ENCODE measurements at places on chromosomes 11 and 22.

GRCh38 chr11:7639643-7640025 lies 33.7 kb downstream of the CYB5R2 start:
- DNase-seq, result no peak

GRCh38 chr22:21628386-21629254 lies 1.2 kb downstream of the YDJC start:
- no peak for DNase-seq

DNA sequence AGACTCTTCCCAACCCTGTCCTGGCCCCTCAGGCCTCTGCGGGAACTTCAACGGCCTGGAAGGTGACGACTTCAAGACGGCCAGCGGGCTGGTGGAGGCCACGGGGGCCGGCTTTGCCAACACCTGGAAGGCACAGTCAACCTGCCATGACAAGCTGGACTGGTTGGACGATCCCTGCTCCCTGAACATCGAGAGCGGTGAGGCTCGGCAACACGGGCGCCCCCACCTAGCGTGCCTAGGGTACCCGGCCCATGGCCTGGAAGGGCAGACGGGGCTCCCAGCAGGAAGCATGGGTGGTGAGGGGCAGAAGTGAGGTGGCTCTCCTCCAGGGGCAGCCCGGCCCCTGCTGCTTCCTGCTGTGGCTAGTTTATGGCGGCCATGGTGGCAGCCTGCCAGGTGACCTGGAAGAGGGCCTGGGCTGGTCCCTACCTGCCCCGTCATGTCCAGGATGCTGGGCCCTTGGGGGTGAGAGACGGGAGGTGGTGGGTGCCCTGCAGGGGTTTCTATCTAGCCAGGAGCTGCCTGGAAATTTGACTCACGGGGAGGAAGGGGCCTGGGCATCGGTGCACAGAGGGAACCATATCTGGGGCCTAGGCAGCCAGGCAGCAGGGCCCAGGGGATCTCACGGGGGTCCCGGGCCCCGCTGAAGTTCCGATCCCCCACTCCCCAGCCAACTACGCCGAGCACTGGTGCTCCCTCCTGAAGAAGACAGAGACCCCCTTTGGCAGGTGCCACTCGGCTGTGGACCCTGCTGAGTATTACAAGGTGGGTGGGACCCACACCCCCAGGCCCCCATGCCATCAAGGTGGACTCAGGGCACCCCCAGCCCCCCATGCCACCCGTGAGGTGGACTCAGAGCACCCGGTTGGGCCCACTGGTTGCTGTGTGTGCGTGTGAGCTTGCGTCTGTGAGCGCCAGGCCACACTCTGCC lies 9.2 kb downstream of the MUC2 start:
- DNase-seq, result no peak

DNA sequence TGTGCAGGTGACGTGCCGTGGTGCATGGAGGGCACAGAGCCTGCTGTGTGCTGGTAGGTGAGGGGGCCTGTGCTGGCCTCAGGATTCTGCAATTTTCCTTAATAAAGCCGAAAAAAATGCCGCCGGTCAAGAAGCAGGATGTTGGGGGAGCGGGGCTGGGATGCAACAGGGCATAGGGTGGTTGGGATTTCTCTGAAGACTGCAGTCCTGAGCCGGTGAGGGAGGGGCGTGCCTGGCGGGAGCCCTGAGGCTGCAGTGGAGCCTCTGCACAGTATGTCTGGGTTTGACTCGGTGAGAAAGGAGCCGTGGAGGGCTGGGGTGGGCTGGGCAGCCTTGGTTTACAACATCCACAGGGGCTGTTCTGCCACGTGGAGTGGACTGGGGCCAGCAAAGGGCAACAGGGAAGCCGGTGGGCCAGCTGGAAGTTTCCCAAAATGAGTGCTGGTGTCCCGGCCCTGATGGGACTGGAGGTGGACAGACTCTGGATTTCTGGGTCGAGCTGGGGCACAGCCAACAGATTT lies 1.3 kb downstream of the CDHR5 start:
- DNase-seq, result no peak

- DNase-seq, result peak; percentile 84
These were observed at the start of gene AP2A2 for GRCh38 chr11:925496-926301. Gene AP2A2, plus strand, starts transcription at chr11:925870. Its CDS starts 152 bp downstream, at chr11:926022.

DNA sequence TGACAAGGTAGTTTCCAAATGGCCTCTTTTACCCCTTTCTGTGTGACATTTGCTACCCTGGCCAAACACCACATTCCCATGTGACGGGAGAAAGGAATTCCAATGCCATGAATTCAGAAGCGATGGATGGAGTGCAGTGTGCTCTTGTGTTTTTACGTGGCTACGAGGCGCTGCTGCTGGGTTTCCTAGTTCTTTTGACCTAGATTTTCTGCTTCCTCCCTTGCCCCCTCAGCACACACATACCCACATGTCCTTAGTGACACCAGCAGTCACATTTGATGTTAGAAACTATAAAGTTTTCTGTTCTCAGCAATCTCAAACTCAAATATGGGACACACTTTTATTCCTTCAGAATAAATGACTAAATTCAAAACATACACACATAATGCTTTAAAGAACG lies 7.8 kb upstream of the TMA7B start:
- DNase-seq, result no peak

DNA sequence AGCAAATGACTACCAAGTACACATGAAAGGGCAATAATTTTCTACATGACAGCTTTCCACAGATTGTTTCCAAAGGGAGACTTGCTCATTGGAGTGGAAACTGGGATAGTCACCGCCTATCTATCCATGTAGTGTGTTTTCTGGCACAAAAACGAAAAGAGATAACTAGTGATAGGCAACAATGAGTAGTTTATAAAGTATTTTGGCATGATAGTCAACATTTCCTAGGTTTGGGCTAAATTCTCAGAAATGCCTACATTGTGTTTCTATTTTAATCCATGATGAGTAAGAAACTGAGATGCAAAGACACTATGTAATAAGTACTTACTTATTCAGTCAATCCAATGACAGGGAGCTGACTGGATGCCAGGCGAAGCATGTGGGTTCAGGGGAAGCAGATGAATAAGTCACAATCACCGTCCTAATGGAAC lies 1129.1 kb downstream of the DLG2 start:
- peak; percentile 32 for DNase-seq

- no peak for DNase-seq
These were observed 11.4 kb downstream of the DKK3 start for GRCh38 chr11:11997049-11997322.

DNA sequence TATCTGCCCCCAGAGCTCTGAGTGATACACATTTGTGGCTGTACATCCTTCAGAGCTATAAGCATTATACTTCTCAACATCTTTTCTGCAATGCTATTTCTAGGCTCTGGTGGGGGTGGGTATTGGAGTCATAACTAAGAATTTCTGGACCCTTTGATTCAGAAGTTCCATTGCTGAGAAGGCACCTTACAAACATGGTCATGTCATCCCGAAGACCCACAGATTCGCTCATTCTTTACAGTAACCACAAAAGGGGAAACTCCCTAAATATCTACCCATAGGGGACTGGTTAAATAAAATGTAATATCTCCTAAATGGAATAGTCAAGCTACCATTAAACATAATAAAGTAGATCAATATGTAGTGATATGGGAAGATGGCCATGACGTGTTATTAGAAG lies 98.8 kb downstream of the PRR5L start:
- no peak for DNase-seq

DNA sequence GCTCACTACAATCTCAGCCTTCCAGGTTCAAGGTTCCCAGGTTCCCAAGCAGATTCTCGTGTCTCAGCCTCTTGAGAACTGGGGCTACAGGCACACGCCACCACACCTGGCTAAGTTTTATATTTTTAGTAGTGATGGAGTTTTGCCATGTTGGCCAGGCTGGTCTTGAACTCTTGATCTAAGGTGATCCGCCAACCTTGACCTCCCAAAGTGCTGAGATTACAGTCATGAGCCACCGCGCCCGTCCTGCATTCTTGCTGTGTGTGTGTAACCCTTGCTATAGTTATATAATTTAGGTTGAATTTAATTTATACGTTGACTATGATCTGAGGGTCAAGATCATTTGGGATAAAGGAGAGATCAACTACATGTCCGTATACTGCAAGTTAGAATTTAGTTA lies 29.3 kb upstream of the ROBO3 start:
- no peak for DNase-seq

DNA sequence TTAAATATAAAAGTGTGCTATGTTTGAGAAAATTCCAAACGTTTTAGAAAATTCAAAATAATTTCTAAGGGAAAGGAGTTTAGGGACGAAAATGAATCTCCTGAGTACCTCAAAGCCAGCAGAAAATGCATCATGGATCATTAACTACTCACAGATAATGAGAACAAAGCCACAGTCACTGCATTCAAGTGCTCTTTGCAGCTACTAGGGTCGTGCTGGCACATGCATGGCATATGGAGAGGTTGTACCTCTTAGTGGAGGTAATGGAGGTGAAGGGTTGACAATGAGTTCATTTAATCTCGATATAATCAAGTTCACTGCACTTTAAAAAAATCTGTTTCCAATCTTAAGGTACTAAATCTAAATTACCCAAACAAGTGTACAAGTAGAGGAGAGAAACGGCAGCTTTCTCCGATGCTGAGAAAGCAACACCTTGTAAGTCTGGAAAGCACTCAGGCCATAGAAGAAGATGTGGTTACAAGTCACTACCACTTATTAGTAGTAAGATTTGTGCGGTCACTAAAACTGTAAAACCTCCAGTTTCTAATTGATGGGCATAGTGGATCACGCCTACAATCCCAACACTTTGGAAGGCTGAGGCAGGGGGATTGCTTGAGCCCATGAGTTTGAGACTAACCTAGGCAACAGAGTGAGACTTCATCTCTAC lies 261.1 kb upstream of the ANO3 start:
- DNase-seq, result no peak

DNA sequence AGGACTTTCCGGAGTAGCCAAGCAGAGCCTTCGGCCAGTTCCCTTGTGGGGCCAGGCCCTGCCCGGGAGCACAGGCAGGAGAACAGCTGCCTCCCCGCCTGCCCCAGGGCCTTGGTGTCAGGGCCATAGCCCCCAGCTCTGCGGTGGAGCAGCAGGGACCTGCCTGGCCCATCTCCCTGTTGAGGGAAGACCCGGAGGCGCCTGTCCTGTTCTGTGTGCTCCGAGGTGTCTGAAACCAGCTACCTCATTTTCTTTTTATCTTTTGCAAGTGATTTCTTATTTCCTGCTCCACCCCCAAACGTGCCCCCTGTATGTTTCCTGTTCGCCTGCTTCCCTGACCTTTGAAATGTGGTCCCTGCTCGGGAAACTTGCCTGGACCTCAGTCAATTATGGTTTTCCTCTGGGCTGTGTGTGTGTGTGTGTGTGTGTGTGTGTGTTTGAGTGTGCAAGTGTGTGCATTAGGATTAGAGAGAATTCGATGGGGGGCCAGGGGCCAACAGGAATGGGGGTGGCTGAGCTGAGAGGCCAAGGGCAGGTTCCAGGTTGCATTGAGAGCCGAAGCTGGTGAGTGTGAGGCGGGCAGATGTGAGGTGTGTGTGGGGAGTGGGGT lies 19.1 kb downstream of the LRP5 start:
- no peak for DNase-seq

- DNase-seq, result peak; percentile 82
These were observed 12.2 kb downstream of the OR8D1 start for GRCh38 chr11:124301548-124301947.

- DNase-seq, result no peak
These were observed 60.5 kb upstream of the FGF3 start for GRCh38 chr11:69879729-69880005.

DNA sequence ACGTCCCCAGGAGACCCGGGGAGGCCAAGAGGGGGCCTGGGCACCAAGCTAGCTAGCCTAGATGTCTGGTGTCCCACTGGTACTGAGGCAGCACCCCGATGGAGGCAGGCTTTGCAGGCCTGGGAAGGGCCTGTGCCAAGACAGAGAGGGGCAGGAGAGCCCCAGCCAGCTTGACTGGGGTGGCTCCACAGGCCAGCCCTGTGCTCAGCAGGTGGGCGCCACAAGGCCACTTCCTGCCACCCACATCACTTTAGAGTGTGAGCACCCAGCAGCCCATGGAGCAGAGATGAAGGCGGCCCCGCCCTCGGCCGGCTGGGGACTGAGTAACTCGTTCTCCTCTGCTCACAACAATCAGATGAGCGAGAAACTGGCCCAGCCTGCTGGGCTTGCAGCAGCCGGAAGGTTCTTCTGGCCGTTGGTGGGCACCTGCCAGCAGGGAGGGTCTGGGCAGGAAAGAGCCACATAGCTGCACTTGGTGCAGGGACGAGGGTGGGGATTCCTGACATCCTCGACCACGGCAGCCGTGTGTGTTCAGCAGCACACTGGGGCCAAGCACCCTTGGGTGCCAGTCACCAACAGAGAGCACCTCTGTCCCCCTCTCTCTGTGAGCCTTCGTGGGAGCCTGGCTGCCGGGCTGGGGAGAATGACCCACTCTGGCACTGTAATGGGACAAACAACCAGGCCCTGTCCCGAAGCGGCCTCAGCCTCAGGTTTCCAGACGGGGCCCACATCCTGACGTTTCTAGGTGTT lies 7.6 kb downstream of the OSBPL5 start:
- DNase-seq, result no peak

DNA sequence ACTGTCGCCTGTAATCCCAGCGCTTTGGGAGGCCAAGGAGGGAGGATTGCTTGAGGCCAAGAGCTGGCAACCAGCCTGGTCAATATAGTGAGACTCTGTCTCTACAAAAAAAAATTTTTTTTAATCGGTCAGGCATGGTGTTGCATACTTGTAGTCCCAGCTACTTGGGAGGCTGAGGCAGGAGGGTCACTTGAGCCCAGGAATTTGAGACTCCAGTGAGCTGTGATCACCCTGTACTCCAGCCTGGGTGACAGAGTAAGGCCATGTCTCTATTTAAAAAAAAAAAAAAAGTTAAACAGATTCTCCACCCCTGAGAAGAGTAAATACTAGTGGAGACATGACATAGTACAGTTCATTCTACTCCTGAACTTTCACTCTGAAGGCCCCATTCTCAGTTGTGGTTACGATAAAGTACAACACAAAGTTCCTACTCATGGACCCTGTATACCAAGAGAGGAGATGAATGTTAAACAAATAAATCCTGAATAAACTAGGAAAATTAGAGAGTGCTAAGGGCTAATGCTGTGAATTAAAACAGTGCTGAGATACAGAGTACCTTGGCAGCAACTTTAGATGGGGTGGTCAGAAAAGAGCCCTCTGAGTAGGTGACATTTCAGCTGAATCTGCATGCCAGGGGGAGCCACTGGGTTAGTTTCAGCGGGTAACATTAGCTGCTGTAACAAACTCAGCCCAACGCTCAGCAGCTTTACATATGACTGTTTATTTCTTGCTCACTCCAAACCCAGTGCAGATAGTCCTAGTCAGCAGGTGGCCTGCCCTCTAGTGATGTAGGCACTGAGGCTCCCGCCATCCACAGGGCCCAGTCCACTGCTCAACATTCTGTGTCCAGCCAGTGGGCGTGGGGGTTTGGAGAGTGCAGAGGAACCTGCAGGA lies 75.1 kb downstream of the DBX1 start:
- DNase-seq, result no peak

GRCh38 chr22:48177631-48178030 lies 1415.2 kb downstream of the TBC1D22A start:
- DNase-seq, result no peak

All from astrocyte of the spinal cord (primary cell).